ENCODE measurements at places on chromosomes 6 and 20. TPM values are rescaled to one million over a fixed set of nuclear protein-coding genes. Genes with fewer than 3 reads are reported as not detected.

The C6orf52 gene
- total RNA-seq, result 0.50 TPM

The PARD6B gene
- 0.66 TPM for total RNA-seq

The STX11 gene
- total RNA-seq, result 0.50 TPM

The BHLHE23 gene
- not detected for total RNA-seq

The CD40 gene
- 8.8 TPM for total RNA-seq

The DLL1 gene
- 0.15 TPM for total RNA-seq

The DEFB132 gene
- not detected for total RNA-seq

The OOEP gene
- not detected for total RNA-seq

Measured in smooth muscle cell of trachea (primary cell).